ENCODE measurements at places on chromosomes 2 and 18.

DNA sequence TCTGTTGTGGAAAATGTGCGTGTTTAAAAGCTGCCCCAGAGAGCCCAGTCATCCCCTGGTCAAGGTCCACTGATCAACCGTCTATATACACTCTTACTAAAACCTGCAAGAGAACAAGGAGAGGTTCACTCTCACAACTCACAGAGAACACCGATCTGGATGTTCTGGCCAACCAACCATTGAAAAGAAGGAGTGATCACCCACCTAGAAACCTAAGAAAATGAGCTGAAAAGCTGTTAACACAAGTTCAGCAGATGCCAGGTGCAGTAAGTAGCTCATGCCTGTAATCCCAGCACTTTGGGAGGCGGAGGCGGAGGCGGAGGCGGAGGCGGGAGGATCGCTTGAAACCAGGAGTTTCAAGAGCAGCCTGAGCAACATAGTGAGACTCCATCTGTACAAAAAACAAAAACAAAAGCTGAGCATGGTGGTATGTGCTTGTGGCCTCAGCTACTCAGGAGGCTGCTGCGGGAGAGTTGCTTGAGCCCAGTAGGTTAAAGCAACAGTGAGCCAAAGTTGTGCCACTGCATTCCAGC, 14.5 kb downstream of the ATG16L1 start:
- no peak for DNase-seq

DNA sequence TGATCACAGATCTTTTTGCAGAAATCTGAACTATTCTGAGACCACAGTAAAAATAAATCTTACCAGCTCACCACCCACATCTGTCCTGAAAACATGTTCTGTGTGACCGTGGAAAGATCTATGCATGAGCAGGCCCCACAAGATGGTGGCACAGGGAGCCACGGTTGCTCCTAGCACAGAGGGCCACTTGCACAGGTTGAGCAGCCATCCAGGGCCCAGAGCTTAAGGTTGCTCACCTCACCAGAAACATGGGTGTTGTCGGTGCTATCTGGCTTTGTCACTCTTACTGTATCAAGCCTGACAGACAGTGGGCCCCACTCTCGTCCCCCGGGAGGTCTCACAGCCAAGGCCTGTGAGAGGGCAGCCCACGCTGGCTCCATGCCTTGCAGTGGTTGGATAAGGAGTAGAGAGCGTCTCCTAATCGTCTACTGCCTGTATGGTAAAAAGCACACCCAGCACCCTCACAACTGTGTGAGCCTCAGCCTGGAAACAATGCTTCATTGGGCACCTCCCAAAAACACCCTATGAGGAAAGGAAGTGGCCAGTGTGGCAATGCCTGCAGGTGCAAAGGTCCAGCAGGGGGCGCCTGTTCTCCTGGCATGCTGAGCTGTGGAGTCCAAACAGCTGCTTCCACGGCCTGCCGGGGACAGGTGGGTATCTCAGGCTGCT, 19.6 kb downstream of the TUBB6 start:
- no peak for DNase-seq

DNA sequence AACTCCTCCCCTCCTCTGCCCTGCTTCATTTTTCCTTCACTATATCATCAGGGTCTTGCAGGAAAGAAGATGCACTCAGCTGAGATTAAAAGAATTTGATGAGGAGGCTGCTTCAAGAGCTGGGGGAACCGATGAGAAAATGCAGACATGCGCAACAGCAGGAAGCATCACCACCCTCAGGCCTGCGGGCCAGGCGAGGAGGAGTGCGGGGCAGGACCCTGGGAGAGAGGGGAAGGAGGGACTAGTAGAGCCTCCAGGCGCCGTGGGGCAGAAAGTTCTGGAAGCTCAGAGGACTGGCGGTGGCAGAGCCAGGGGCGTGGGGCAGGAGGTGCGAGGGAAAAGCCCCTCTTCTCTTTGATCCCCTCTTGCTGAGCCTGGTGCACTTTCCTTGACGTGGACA, 108.2 kb downstream of the CD226 start:
- DNase-seq, result no peak

DNA sequence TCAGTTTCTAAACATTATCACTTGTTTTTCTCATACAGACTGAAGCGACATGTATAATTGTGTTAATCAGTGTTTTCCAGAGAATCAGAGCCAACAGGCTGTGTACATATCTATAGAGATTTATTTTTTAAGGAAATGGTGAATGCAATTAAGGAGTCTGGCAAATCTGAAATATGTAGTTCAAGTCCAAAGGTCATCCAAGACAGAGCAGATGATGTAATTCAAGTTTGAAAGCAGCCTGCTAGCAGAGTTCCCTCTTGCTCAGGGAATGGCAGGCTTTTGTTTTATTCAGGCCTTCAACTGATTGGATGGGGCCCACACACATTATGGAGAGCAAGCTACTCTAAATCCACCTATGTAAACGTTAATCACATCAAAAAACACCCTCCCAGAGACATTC, 282.6 kb downstream of the CBLN2 start:
- no peak for DNase-seq

DNA sequence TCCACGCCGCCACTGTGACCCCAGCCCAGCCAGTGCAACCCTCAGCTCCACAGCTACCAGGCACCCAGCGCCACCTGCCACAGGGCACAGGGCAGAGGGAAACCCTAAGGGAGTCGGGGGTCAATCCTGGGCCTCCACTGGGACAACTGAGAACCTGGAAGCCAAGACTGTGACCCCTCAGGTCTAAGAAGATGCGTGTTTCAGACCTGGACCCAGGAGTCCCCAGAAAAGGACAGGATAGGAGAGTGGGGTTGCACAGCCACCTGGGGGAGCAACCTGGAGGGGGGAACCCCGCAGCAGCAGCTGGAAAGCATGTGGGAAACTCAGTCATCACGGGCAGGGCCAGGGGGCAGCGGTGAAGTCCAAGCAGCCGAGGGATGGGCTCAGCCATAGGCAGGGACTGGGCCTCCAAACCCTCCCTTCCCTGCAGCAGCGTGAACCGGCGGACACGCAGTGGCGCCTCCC, 4.1 kb downstream of the ESPNL start:
- no peak for DNase-seq

- DNase-seq, result no peak
Observed at GRCh38 chr2:166154685-166155338, 27.0 kb upstream of the SCN1A start.

GRCh38 chr18:78939734-78940494, 39.7 kb upstream of the SALL3 start:
- no peak for DNase-seq

DNA sequence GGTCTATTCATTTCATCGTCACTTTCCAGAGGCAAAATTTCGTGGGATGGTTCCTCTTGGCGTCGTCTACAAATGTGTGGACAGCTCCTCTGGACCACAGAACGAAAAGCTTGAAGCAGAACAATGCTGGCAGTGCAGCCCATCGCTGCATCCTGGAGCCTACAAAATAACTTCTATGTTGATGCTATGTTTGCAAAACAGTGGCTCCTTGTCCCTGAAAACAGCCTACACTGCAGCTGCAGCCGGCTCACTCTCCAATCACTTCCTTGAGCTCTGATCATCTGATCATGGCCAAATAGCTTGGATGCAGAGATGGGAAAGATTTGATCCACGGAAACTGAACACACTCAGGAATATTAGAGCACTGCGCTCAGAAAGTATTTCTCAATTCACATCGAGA, 60.0 kb downstream of the DOCK10 start:
- DNase-seq, result no peak

DNA sequence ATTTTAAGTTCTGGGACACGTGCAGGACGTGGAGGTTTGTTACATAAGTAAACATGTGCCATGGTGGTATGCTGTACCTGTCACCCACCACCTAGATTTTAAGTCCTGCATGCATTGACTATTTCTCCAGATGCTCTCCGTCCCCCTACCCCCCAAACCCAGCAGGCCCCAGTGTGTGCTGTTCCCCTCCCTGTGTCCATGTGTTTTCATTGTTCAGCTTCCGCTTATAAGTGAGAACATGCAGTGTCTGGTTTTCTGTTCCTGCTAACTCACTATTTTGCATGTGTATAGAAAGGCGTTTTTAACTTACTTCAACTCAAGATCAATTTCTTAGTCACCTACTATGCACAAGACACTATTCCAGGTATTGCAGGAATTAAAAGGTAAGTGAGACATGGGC, 128.0 kb downstream of the PLCL1 start:
- no peak for DNase-seq

DNA sequence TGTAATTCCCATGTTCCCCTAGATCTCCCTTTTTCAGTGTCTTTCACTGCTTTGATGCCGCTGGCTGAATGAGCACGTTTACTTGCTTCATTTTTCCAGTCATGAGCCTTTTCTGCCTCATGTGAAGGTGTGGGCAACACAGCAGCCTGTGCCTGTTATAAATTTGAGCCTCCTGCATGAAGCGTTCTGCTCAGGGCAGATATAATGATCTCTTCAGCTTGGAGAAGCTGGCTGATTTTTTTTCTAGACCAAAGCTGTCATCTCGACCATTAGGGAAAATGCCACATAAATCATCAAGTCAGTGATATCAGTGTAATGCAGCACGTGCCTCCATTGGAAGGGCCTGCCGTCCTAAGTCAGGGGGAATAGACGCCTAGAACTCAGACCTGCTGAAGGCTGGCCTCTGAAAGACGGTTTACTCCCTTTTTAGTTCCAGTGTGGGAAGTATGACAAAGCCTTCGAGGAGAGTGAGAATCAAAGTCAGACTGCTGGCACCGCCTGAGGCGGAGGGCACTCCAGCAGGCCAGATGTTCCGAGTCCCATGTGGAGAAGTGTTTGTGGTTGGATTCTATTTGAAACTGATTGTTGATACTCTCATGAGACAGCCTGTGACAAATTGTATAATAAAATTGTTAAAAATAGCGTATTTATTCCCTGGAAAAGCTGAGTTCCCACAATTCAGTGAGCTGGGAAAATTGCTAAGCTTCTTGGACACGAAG, 196.5 kb downstream of the MYO1B start:
- no peak for DNase-seq

DNA sequence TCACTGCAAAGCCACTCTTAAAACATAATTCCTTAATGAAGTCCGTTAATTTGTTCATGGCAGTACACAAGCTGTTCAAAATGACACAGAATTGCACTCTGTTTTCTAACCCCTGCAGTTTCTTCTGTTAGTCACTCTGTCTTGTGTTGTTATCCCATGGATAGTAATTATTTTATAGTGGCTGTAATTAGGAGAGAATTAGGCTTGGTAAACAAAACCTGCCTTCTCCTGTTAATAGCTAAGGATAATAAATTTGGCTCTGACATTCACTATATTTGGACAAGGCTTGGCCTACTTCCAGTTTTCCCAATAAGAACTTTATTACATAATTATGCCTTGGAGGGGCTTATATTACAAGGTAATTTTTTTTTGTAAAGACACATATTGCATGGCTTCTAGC, 330.3 kb upstream of the FIGN start:
- no peak for DNase-seq

Data from amniotic stem cell (primary cell).